ENCODE measurements at places on chromosomes 13 and 19.

GRCh38 chr13:73598020-73598712 lies 536.0 kb downstream of the KLF12 start:
- no peak for DNase-seq

- DNase-seq: no peak
Observed at GRCh38 chr13:37136633-37137032, 31.2 kb upstream of the CSNK1A1L start.

GRCh38 chr19:17455308-17456123 lies 5.2 kb downstream of the NXNL1 start:
- DNase-seq: no peak

DNA sequence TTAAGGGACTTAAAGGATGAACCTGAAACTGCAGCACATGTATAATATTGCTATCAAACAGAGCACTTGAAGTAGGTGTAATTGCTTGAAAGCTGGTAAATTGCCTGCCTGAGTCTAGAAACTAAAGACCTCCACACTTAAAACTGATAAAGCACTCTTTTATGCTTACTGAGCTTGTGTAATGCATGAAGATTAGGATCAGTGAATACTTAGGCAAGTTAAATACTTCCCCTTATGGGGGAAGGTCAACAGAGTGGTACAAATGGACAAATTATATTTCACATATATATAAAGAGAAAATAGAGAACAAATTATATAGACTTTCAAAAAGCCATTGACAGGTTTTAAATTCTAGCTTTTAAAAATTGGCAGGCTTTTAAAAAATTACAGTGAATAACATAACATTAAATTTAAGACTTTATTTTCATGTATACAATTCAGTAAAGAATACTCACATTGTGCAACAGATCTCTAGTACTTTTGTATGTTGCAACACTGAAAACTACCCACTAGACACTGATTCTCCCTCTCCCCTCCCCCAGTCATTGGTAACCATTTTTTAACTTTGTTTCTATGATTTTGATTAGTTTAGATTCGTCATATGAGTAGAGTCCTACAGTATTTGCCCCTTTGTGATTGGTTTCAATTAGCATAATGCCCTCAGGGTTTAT lies 23.9 kb downstream of the PIBF1 start:
- no peak for DNase-seq

- DNase-seq: no peak
Observed at GRCh38 chr19:39132344-39132969, 6.9 kb downstream of the PAK4 start.

GRCh38 chr13:97437729-97438128 lies 3.8 kb downstream of the RAP2A start:
- no peak for DNase-seq

DNA sequence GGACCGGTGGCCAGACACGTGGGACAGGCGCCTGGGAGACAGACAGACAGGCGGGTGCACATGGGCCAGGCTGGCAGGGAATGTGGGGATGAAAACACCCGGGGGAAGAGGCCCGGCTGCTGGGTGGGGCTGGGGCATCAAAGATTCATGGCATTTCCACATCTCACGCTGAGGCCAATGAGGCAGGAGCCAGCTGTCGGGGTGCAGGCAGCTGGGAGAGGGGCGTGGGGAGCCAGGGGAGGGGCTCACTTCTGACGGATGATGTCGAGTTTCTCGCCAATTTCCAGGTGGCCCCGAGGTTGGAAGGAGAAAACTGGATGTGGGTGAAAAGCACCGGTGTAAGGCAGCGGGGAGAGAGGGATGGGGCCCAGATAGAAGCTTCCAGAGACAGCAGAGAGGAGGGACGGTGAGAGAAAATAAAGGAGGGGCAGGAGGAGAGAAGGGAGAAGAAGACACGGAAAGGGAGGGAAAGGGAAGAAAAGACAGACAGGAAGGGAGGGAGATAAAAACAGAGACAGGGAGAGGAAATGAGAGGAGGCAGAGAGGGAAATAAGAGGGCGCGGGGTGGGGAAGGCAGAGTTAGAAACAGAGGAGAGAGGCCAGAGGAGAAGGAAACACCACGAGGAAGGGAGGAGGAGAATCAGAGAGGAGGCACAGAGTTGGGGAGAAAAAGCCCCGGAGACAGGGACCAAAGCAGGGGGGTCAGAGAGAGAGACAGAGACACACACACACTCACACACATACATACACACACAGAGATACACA lies 8.0 kb upstream of the CCER2 start:
- no peak for DNase-seq

DNA sequence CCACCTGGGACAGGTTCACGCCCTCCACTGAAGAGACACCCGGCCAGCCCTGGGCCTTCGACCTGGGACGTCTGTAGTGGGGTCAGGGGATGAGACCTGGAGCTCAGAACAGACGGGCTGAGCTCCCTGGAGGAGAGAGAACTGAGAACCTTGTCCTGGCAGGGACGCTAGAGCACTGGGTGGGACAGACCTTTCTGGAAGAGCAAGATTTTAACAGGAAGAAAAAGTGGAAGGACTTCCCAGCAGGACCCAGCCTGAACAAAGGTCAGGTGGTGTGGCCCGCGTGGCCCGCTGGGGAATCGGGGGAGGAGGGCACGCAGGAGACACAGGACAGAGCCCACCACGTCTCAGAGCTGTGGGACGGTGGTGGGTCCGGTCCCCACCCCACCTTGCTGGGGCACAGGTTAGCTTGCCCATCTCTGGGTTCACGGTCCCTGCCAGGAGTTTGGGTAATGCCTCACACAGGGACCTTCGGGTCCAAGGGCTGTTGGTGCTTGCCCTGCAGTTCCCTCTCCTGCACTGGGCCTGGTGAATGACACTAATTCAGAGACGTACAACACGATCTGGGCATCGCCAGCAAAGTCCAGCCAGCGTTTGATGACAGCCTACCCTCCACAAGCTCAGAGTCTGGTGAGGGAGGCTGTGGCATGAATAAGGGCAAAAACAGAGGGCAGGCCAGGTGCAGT lies 1.2 kb upstream of the EFNA2 start:
- DNase-seq: no peak

Measured in GM04504 (cell line).